ENCODE measurements at places on chromosomes 3 and 15. TPM values are rescaled to one million over a fixed set of nuclear protein-coding genes. Genes with fewer than 3 reads are reported as not detected.

DNA sequence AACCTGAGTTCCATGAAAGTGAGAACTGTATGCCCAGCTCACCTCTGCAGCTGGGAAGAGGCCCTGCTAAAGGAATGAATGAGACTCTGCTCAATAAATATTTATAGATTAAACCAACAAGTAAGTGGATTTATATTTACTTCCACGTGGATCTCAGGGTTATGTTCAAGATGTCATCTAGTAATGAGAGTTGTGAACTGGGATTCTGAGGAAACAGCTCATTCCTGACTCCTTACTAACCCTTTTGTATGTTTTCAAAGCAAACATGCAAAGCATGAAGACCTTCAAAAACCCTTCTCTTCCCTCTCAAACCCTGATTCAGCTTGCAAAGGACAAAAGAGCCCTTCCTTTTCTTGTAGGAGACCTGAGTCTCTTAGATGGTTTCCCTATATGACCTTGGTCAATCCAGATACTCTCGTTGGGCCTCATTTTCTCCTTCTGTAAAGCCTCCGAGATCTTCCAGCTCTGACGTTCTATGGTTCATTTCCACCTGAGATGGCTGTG lies 53.4 kb downstream of the LSM3 start:
- DNase-seq, result no peak

- no peak for DNase-seq
Measured at GRCh38 chr3:108243243-108243642, 21.0 kb upstream of the IFT57 start.

DNA sequence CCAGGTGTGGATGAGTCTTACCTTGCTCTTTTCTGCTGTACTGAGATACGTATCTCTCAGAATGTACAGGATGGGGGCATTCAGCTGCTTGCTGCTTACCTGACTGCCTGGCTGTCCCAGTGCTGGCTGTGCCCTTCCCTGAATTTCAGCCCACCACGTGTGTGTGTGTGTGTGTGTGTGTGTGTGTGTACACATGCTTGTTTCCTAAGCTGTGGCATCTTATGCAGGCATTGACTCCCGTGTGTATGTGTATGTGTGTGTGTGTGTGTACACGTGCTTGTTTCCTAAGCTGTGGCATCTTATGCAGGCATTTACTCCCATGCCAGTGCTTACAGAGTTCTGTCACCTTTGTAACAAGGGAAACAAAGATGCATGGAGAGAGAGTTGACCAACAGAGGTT lies 60.4 kb upstream of the PLXNA1 start:
- no peak for DNase-seq

DNA sequence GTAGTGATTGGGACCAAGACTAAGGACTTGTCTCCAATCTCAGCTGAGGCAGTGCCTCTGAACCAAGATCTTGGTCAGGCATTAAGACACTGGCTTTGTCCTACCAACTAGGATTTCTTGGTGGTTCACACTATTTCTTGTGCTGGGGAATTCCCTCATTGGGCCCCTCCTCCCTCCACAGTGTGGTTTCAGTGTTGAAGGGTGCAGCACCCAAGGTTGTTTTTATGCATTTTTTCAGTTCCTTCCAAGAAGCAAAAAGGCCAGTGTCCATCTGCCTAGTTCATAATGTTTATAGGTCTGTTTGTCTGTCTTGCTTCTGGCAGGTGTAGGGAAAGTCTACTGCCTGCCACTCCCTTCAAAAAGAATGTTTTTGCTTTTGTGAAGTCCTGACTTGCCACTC lies 10.6 kb upstream of the ITPKA start:
- no peak for DNase-seq

DNA sequence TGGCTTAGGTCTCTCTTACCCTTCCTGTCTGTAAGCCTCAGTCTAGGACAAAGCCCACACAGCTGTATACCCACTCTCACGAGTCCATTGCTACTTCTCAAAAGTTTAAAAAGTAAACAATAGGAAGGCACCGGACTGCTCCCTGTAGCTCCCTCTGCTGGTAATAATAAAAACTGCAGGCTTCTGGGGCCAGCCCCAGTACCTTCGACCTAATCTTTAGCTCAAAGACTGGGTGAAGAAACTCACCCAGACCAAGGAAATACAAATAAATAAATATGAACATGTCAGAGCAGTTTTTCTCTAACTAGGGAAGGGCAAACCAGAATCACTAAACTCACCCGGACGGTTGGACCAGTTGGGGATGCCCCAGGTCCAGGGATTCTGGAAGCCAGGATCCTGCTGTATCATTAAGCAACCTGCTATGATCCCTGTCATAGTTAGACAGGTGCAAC lies 5.0 kb downstream of the FAM219B start:
- no peak for DNase-seq

- DNase-seq, result no peak
Measured at GRCh38 chr3:184582646-184583577, 21.3 kb downstream of the EPHB3 start.

GRCh38 chr15:89998923-89999675 lies 2.0 kb upstream of the ZNF710 start:
- no peak for DNase-seq

GRCh38 chr3:35708394-35709271 lies 69.3 kb downstream of the ARPP21 start:
- no peak for DNase-seq

- DNase-seq, result no peak
Measured at GRCh38 chr3:178628037-178628436, 91.8 kb downstream of the KCNMB2 start.

- peak; percentile 81 for DNase-seq
Measured at GRCh38 chr15:57591822-57592367, at the start of gene MYZAP. TSS of gene MYZAP (plus strand) at chr15:57591904. CDS start at chr15:57592035, 131 bp downstream.

GRCh38 chr15:70101459-70102113 lies 3.9 kb upstream of the TLE3 start:
- peak; percentile 71 for DNase-seq

DNA sequence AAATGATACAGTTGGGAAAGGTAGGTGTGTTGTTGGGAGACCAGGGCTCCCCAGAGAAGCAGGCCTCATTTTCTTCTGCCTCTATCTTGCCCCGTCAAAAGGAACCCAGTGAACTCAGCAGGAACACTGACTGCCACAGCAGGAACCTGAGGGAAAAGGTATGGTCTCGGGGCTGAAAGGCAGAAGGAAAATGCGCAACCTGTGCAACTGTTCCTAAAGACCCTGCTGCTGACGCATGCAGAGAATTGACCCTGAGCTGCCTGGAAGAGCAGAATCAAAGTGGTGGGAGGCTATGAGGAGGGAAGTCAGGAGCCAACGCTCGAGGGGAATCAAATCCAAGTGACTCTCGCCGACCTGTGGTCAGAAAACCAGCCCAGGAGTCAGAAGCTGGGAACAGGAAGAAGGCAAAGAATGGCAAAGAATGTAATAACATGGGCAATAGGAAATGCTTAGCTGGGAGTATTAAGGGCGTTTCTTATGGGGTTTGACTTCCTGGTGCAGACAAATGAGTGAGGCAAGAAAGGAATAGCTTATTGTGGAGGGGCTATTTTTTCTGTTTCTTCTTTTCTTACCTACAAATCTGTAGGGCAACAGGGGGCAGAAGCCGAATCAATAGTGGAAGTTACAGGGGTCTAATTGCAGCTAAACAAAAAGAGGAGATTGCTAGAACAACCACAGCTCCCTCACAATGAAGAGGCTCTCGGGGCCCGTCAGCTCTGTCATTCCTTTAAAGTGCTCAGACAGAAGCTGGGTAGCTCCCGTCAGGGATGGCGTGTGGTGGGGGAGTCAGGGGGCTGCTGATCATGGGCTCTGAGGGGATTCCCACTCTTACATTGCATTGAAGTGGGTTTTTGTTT lies 65.4 kb upstream of the DLG1 start:
- DNase-seq, result no peak

GRCh38 chr15:68201879-68202261 lies 3.3 kb downstream of the CALML4 start:
- DNase-seq, result no peak

GRCh38 chr3:99789011-99789721 lies 28.5 kb upstream of the CMSS1 start:
- DNase-seq, result no peak

INKA1 gene
- 1.9 TPM for total RNA-seq

AQP9 gene
- 2.9 TPM for total RNA-seq

PLSCR2 gene
- total RNA-seq, result 0.48 TPM

ADCY5 gene
- 192 TPM for total RNA-seq

GHSR gene
- not detected for total RNA-seq

CADPS gene
- 45.1 TPM for total RNA-seq
